ENCODE measurements at places on chromosomes 4 and X. TPM values are rescaled to one million over a fixed set of nuclear protein-coding genes. Genes with fewer than 3 reads are reported as not detected.

DNA sequence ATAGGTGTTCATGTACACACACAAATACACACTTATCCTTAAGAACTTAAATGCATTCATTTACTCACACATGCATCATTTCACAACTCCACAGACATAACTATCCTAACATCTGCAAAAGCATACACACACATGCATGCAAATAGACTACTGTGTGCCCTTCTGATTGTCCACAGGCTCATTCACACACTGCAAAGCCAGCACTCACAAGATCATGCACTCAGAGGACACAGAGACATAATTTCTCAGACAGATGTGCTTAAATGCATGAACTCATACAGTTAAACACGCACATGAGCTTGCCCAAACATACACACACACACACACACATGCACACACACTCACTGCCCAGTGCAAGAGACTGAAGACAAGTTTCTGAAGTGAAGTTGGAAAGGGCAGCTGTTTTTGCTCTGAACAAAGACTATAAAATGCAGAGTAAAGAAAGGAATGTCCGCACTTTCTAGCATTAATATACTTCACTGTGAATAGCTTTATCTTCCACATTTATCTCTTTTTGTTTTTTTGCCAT is 1018.0 kb upstream of the HS3ST1 start:
- DNase-seq = no peak

- peak; percentile 38 for DNase-seq
Observed at GRCh38 chr4:101348995-101349800, 1.9 kb upstream of the PPP3CA start.

DNA sequence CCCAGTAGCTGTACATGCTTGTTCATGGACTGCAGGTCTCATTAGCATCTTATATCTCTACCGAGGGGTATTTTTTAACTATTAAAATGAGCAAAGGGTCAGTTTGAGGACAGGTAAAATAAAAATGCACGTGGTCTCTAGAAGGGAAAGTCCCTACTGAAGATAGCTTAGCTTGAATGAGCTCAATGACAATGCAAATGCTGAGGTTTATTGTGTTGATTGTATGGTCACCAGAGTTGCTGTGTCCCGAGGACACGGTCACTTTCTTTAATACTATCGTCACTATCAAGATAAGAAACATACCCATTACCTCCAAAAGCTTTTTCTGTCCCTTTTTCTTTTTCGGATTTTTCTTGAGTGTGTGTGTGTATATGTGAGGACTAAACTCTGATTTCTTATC is 250.5 kb upstream of the PRKX start:
- DNase-seq = no peak

DNA sequence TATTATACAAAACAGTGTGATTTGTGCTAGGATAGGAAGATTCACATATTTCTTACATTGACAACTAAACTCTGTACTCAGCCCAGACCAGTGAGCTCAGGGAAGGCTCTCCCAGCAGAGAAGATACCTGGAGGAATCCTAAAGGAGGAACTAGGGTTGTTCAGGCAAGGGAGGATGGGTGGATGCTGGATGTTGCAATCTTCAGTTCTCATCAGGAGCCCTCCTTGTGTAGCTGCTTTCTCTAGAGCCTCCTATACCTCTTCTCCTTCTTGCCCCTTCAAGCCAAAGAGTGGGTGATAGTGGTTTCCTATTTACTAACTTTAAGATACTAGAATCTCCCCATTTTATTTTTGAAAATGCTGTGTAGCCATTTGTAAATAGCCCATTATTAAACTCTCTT is 117.3 kb downstream of the NKX6-1 start:
- DNase-seq = no peak

GRCh38 chrX:39677978-39678791 is 419.6 kb downstream of the BCOR start:
- no peak for DNase-seq

C4orf36 gene
- 0.38 TPM for total RNA-seq

AADAT gene
- total RNA-seq = 0.51 TPM

ZBTB33 gene
- 12.2 TPM for total RNA-seq

MUC7 gene
- not detected for total RNA-seq

Data from dermis microvascular lymphatic vessel endothelial cell (primary cell).